ENCODE measurements at places on chromosomes 5 and 9.

DNA sequence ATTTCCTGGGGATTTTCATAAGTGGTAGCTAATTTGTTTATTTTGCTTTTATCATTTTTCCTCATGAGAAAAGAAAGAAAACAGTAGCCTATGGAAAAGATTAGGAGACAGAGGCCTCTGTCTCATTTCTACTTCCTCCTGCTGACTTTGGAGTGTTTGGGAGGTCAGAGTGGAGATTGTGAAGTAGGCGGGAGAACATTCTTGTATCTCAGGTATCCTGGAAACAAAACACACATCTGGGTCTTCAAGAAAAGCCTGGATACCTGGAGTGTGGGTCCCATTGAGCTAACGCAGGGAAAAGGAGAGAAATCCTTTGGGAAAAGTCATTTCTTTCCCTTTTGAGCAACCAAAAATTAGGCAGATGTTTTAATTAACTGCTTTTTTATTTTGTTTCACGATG, 161.5 kb upstream of the DMAC1 start:
- no peak for DNase-seq

DNA sequence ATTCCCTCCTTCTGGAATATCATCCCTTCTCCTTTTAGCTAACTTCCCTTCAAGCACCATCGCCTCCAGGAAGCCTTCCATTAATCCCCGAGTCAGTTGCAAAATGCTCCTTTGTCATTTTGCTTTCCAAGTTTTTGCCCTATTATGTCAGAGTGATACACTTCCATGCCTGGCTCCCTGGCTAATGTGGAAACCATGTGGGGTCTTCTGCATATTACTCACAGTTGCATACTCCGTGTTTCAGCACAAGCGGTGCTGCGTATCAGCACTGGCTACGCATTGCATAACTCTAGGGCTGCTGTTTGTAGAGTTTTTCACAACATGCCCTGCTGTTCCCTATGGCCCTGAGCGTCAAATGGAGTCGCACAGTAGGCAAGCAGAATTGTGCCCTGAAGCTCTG, 1.9 kb downstream of the TEX53 start:
- DNase-seq = no peak

- no peak for DNase-seq
Measured at GRCh38 chr9:116685166-116685565, 1.9 kb upstream of the TRIM32 start.

GRCh38 chr9:135673941-135674340, 10.8 kb downstream of the LCN9 start:
- no peak for DNase-seq
